PC-9 (cell line): ENCODE measurements at places on chromosomes 12 and 14. TPM values are rescaled to one million over a fixed set of nuclear protein-coding genes. Genes with fewer than 3 reads are reported as not detected.
A peak's percentile ranks its signal among the peaks of the same experiment; 100 is the strongest.

- H3K4me1 ChIP-seq = no peaks in the 10 kb centered on the region
- DNase-seq = no peak
- peaks cover 78% of the 10 kb centered on the region for H3K27me3 ChIP-seq
- no peak within 1 kb of the TSS for H3K4me3 ChIP-seq
- H3K36me3 ChIP-seq = no peaks in the 10 kb centered on the region
- no peak within 1 kb of the TSS for H3K27ac ChIP-seq
Observed at GRCh38 chr12:113056631-113057488, at the start of gene DTX1. DTX1 (plus strand) TSS chr12:113056730; CDS start chr12:113058193, 1,463 bp downstream.

GRCh38 chr12:7907009-7907408 is 29.0 kb downstream of the SLC2A3 start:
- DNase-seq = peak; percentile 92
- H3K4me1 ChIP-seq = peaks cover 23% of the 10 kb centered on the region
- H3K36me3 ChIP-seq = no peaks in the 10 kb centered on the region
- no peak overlapping the region for H3K4me3 ChIP-seq
- H3K27me3 ChIP-seq = no peaks in the 10 kb centered on the region
- H3K27ac ChIP-seq = 0 out of 2 replicates have a peak overlapping the region, but pooled peaks have one; percentile 23

DNA sequence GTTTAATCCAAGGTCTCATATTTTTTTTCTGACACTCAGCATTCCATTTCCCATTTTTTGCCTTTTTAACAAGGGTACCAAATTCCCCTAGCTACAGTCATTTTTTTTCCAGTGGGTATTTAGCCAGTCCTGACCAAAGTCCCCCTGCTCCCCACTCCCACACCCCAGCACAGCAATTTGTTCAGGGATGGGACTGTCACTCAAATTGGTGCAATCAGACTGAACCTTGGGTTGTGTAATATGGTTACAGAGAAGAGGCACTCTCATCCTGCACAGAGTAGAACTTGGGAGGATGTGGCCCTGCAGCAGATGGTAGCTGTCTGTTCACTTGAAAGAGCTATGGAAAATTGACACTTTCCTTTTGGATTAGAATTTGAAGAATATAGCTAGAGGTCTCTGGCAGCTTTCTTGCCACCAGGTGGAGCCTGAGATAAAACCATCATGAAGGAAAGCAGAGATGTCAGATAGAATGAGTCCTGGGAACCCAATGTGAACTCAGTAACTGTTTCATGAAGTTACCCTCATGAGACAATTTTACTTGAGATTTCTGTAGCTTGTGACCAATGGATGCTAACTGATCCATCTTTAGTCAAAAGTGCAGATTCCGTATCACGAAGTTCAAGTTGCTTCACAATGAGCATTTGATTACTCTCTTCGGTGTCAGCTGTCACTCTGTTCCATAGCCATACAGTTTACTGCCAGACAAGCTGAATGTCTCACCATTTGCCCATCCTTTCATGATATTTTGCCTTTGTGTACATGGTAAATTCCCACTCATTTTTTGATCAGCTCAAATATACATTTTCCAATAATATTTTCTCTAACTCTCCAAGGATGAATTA is 394.0 kb upstream of the SYT1 start:
- H3K36me3 ChIP-seq = no peaks in the 10 kb centered on the region
- H3K27ac ChIP-seq = no peak overlapping the region
- no peaks in the 10 kb centered on the region for H3K27me3 ChIP-seq
- no peak for DNase-seq

The STXBP6 gene
- total RNA-seq = 10.0 and 12.3 TPM in 2 replicates

The GYS2 gene
- not detected in 2 replicates for total RNA-seq

The CATSPERB gene
- total RNA-seq = not detected in 2 replicates

The LLPH gene
- total RNA-seq = 20.4 and 25.0 TPM in 2 replicates
